MCF 10A (cell line): ENCODE measurements at places on chromosomes 2 and 18.
A peak's percentile ranks its signal among the peaks of the same experiment; 100 is the strongest.

DNA sequence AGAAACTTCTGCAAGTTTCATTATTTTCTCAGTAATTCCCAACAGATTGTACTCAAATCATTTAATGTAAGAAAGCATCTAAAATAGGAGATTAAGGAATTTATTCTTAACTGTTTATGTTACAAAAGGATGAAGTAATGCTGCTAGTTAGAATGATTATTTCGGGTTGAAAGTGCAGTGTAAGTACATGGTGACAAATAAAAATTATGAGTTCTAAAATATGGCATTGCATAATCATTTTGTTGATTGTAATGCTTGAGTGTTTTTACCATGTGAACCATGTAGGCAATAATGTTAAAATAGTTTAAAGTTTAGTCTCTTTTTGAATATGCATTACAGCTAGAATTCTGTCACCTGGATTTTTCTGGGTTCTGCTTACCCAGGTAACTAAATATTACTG lies 149.0 kb upstream of the SP5 start:
- no peaks in the 10 kb centered on the region for H3K4me1 ChIP-seq
- H3K27ac ChIP-seq: no peak overlapping the region
- no peaks in the 10 kb centered on the region for H3K36me3 ChIP-seq
- no peak overlapping the region for H3K4me3 ChIP-seq
- DNase-seq: no peak
- no peaks in the 10 kb centered on the region for H3K27me3 ChIP-seq

DNA sequence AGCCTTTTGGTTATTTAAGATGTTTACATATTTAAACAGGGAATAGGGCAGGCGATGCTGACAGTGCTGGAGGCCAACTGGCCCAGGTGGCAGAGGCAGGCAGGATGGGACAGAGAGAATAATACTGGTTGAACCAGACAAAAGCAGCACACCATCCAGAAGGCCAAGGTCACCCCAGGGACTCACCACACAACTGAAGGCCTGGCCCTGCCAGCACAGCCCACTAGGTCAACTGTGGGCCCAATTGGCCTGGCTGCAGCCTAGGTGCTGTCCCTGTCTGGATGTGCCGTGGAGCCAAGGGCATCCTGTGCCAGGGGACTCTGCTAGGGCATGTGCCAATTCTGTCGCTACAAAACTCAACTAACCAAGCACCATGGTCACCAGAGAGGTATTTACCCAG lies 69.2 kb downstream of the RNF152 start:
- no peaks in the 10 kb centered on the region for H3K4me1 ChIP-seq
- no peak overlapping the region for H3K27ac ChIP-seq
- H3K27me3 ChIP-seq: no peaks in the 10 kb centered on the region
- DNase-seq: no peak

DNA sequence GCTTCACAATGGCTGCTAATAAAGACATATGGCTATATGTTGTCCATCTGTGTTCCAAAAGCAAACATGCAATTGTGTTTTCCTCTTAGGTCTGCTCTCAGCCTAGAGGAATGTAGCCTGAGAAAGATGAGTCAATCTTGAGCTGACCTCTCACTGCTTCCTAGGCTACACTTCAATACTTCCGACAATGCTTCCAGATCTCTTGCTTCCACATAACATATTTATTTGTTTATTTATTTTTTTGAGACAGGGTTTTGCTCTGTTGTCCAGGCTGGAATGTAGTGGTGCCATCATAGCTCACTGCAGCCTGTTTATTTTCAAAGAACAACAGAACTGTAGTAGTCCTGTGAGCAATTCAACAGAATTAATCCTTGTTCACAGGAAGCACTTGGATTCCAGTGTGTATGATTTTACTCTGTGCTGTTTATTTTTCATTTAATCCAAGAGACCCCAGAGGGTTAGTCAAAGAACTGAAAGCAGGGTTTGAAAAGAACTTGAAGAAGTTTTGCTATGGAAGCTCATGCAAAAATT lies 437.9 kb downstream of the TXNL1 start:
- H3K36me3 ChIP-seq: no peaks in the 10 kb centered on the region
- no peaks in the 10 kb centered on the region for H3K27me3 ChIP-seq
- DNase-seq: peak; percentile 37
- no peak overlapping the region for H3K27ac ChIP-seq
- H3K4me1 ChIP-seq: no peaks in the 10 kb centered on the region

- no peaks in the 10 kb centered on the region for H3K36me3 ChIP-seq
- H3K27me3 ChIP-seq: peaks cover 17% of the 10 kb centered on the region
- H3K4me3 ChIP-seq: peak overlapping the region; percentile 28
- H3K4me1 ChIP-seq: no peaks in the 10 kb centered on the region
- no peak overlapping the region for H3K27ac ChIP-seq
Observed at GRCh38 chr2:162490052-162490717, 146.3 kb downstream of the GCA start.

GRCh38 chr2:127614731-127615130 lies 31.2 kb upstream of the GPR17 start:
- no peak for DNase-seq
- H3K27me3 ChIP-seq: no peaks in the 10 kb centered on the region
- H3K4me1 ChIP-seq: peaks cover 17% of the 10 kb centered on the region
- no peaks in the 10 kb centered on the region for H3K36me3 ChIP-seq

DNA sequence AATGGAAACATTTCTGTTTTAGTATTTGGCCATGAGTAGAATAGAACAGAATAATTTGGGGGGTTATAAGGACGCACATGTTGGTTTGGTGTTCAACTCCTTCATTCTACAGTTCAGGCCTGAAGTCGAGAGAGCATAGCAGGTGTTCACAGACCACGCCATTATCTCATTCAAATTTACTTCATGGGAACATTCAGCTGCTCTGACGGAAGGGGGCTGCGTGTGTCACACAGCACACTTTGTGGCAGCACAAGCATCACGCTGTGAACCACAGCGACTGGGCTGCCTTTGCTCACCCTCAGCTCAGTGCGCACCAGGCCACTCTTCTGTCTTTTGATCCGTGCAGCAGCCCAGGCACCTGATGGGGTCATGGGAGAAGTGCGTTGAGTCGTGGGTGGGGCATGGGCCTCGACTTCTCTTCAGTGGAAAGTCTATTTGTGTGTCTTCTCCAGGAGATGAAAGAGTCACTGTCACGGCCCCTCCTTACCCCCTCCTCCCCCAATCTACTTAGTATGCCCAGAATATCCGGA lies 348.6 kb upstream of the SALL3 start:
- no peaks in the 10 kb centered on the region for H3K27me3 ChIP-seq
- no peak overlapping the region for H3K4me3 ChIP-seq
- H3K27ac ChIP-seq: no peak overlapping the region
- peaks cover 4% of the 10 kb centered on the region for H3K4me1 ChIP-seq
- H3K36me3 ChIP-seq: no peaks in the 10 kb centered on the region

- no peaks in the 10 kb centered on the region for H3K36me3 ChIP-seq
- no peaks in the 10 kb centered on the region for H3K4me1 ChIP-seq
- peaks cover 32% of the 10 kb centered on the region for H3K27me3 ChIP-seq
- no peak for DNase-seq
- no peak overlapping the region for H3K27ac ChIP-seq
- no peak overlapping the region for H3K4me3 ChIP-seq
Observed at GRCh38 chr2:17195016-17195415, 323.2 kb downstream of the RAD51AP2 start.

DNA sequence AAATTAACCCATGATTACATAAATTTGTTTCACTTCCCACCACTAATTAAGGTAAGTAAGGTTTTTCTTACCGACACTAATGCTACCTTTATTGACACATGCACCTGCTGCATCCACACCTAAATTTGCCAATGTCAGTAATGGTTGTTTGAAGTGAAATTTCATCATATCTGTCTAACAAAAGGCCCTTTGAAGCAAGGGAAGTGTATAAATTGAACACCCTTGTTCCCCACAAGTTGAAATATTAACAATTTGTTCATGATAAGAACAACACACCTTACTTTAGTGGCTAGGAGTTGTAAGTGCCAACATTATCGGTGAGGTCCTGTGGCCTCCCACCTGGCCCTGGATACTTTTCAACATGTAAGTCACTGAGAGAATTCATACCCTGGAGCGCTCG lies 116.3 kb upstream of the CDCA7 start:
- no peaks in the 10 kb centered on the region for H3K27me3 ChIP-seq
- no peaks in the 10 kb centered on the region for H3K4me1 ChIP-seq
- H3K27ac ChIP-seq: no peak overlapping the region
- no peak overlapping the region for H3K4me3 ChIP-seq

- no peak overlapping the region for H3K4me3 ChIP-seq
- peaks cover 17% of the 10 kb centered on the region for H3K4me1 ChIP-seq
- H3K27ac ChIP-seq: no peak overlapping the region
- H3K36me3 ChIP-seq: no peaks in the 10 kb centered on the region
- no peaks in the 10 kb centered on the region for H3K27me3 ChIP-seq
Observed at GRCh38 chr2:204483608-204484081, 61.6 kb upstream of the PARD3B start.

DNA sequence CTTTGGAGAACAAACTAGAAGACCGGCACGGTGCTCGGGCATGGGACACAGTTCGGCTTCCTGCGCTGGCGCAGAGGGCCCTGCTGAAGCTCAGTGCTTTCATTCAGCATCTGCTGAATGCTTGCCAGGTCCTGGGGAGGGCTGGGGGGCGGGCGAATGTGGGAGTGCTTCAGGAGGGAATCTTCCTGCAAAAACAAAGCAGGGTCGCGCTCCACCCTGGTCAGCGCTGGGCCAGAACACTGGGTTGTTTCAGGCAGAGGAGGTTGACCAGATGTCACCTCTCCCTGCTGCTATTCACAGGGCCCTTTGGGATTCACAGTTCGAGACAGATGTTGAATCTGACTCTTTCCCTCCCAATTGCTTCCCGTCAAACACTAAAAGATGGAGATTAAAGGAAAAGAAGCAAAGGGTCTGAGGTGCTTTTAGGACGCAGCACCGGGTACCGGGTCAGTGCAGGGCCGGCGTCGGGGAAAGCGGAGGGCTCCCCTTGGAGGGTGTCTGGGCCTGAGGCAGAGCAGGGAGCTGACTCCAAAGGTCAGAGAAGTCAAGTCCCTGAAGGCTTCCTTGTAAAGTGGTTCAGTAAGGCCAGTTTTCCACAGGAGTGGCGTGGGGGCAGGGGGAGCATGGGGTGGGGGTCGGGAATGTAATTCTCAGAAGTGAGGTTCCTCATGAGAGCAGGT lies 82.1 kb upstream of the PXDN start:
- peaks cover 9% of the 10 kb centered on the region for H3K4me1 ChIP-seq
- H3K36me3 ChIP-seq: no peaks in the 10 kb centered on the region
- H3K27me3 ChIP-seq: peaks cover 54% of the 10 kb centered on the region
- no peak for DNase-seq
- no peak overlapping the region for H3K4me3 ChIP-seq

GRCh38 chr18:13270279-13270855 lies 51.8 kb downstream of the LDLRAD4 start:
- no peak for DNase-seq
- peaks cover 22% of the 10 kb centered on the region for H3K27me3 ChIP-seq
- H3K4me3 ChIP-seq: no peak overlapping the region
- H3K27ac ChIP-seq: no peak overlapping the region
- no peaks in the 10 kb centered on the region for H3K4me1 ChIP-seq
- no peaks in the 10 kb centered on the region for H3K36me3 ChIP-seq

DNA sequence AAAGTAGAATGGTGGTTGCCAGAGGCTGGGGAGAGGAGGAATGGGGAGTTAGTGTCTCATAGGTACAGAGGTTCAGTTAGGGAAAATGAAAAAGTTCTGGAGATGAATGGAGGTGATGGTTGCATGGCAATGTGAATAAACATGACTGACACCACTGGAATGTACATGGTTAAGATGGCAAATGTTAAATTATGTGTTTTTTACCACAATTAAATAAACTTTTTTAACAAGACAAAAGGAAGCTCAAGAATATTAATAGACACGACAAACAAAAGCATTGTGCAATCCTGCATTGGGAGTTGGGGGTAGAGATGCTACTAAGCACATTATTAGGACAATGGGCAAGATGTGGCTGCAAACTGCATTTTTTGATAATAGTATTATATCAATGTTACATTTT lies 147.7 kb downstream of the TWIST2 start:
- peaks cover 14% of the 10 kb centered on the region for H3K27me3 ChIP-seq
- no peaks in the 10 kb centered on the region for H3K36me3 ChIP-seq
- peaks cover 6% of the 10 kb centered on the region for H3K4me1 ChIP-seq

GRCh38 chr2:36478332-36478738 lies 119.6 kb downstream of the FEZ2 start:
- no peaks in the 10 kb centered on the region for H3K27me3 ChIP-seq
- peaks cover 95% of the 10 kb centered on the region for H3K36me3 ChIP-seq
- DNase-seq: peak; percentile 91
- peak overlapping the region; percentile 87 for H3K27ac ChIP-seq
- H3K4me3 ChIP-seq: no peak overlapping the region

- H3K4me3 ChIP-seq: no peak overlapping the region
- peaks cover 7% of the 10 kb centered on the region for H3K36me3 ChIP-seq
- H3K4me1 ChIP-seq: no peaks in the 10 kb centered on the region
- no peaks in the 10 kb centered on the region for H3K27me3 ChIP-seq
Observed at GRCh38 chr2:128573531-128573930, 254.9 kb upstream of the HS6ST1 start.

DNA sequence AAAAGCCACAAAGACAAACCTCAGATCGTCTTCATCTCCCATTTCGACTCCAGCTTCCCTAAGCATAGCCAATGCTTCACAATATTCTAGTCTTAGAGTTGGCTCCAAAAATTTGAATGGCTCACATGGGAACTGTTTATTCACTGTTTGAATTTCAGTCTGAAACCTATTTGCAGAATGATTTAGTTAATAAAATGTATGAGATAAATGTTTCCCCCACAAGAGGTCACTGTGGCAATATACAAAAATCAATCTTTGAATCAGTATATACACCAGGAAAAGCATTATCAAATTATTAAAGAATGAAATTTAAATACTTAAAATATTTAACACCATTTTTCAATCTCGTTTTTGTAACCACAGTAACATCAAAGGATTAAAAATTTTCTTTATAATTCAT lies 40.0 kb upstream of the MCM6 start:
- H3K27ac ChIP-seq: no peak overlapping the region
- H3K4me1 ChIP-seq: no peaks in the 10 kb centered on the region
- peaks cover 64% of the 10 kb centered on the region for H3K36me3 ChIP-seq
- H3K4me3 ChIP-seq: no peak overlapping the region
- no peaks in the 10 kb centered on the region for H3K27me3 ChIP-seq

DNA sequence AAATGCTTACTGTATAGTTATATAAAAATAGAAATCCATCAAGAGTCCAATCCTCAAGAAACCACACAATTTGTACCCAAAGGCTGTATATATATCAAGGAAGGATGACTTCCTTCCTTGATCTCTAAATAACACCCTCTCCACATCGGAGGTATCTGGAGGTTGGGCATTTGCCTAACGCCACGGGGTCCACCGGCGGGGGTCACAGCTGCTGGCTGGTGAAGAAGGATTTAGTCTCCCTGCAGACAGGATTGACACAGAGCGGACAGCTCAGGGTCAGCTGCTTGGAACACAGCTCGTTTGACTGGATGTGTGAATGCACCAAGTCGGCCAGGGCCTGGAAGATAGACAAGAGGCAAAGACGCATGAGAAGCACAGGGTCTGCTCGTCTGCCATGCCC lies 36.0 kb downstream of the FECH start:
- H3K27ac ChIP-seq: no peak overlapping the region
- no peak overlapping the region for H3K4me3 ChIP-seq
- no peaks in the 10 kb centered on the region for H3K4me1 ChIP-seq
- DNase-seq: no peak
- no peaks in the 10 kb centered on the region for H3K27me3 ChIP-seq

- no peak for DNase-seq
- H3K4me1 ChIP-seq: no peaks in the 10 kb centered on the region
- no peak overlapping the region for H3K4me3 ChIP-seq
- peaks cover 29% of the 10 kb centered on the region for H3K27me3 ChIP-seq
Observed at GRCh38 chr18:37253394-37254235, 312.0 kb downstream of the CELF4 start.
